ENCODE measurements at places on chromosomes 4 and X. TPM values are rescaled to one million over a fixed set of nuclear protein-coding genes. Genes with fewer than 3 reads are reported as not detected.

- no peak for DNase-seq
Measured at GRCh38 chrX:153608806-153609205, 9.9 kb upstream of the CCNQ start.

DNA sequence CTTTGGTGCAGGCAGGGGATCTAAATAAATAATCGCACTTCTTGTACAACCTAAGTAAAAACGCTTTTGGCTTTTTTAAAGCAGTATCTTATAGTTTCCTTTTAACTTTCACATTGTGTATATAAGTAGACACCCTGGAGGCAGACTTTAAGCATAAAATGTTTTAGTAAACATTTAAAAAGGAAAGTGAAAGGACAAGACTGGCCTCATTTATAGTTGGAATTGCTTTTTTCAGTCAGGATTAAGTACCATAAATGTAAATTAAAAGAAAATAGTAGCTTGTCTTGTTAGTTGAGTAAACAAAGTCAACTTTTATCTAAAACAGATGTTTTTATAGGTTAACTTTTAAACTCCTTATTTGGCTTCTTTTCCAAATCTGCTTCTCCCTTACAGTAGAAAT is 39.7 kb downstream of the PTPN13 start:
- no peak for DNase-seq

DNA sequence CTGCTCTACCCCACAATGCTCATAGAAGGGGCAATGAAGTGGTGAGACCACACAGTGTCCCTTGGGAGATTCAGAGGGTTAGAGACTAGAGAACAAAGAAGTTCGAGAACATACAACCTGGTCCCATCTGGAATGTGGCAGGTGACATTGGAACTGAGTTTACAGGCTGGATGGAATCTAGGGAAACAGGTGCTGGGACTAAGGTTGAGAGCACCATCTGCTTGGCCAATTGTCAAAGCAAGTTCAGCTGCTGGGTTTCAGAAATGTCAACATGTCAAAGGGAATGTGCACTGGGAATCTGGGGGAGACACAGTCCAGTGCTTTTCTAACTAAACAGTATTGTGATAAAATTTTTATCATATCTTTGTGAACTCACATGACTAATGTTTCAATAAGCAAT is 15.9 kb upstream of the FAM13A start:
- DNase-seq, result no peak

CA5B gene
- 7.7 TPM for polyA plus RNA-seq

MAGEA12 gene
- not detected for polyA plus RNA-seq

DNA sequence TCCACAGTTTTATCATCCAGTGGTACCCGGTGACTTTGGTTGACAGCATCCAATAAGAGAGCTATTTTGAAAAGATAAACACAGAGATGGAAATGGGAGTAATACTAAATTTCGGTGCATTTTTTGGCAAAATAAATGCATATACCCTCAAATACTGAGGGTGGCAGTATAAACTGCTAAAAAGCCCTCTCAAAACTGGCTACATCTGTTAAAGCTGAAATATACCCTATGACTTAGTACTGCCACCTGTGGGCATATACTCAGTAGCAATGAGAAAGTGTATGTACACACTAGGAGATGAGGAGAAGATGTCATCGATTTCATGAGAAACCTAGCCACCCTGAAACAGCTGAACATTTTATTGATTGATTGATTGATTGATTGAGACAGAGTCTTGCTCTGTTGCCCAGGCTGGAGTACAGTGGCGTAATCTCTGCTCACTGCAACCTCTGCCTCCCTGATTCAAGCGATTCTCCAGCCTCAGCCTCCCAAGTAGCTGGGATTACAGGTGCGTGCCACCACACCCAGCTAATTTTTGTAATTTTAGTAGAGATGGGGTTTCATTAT is 12.2 kb upstream of the TMEM128 start:
- no peak for DNase-seq

DNA sequence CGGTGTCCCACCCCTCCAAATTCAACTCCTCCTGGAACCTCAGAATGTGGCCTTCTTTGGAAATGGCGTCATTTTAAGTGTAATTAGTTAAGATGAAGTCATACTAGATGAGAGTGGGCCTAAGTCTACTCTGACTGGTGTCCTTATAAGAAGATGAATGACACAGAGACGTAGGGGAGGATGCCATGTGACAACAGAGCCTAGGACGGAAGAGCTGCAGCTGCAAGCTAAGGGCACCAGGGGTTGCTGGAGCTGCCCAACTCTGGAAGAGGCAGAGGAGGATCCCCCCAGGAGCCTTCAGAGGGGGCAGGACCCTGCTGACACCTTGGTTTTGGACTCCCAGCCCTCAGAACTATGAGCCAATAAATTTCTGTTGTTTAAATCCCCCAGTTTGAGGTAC is 115.1 kb downstream of the STK32B start:
- no peak for DNase-seq
